Stimulated activated CD4-positive, alpha-beta T cell treated with anti-CD3 and anti-CD28 coated beads, TNF-alpha, amount 100 ng/mL, for 1 hour (primary cell): ENCODE measurements at places on chromosomes 1 and 21.

- no peak for DNase-seq
These were observed 7.2 kb downstream of the CD5L start for GRCh38 chr1:157834430-157834829.

- no peak for DNase-seq
These were observed 801 bp downstream of the TRAF5 start for GRCh38 chr1:211327346-211327921.

DNA sequence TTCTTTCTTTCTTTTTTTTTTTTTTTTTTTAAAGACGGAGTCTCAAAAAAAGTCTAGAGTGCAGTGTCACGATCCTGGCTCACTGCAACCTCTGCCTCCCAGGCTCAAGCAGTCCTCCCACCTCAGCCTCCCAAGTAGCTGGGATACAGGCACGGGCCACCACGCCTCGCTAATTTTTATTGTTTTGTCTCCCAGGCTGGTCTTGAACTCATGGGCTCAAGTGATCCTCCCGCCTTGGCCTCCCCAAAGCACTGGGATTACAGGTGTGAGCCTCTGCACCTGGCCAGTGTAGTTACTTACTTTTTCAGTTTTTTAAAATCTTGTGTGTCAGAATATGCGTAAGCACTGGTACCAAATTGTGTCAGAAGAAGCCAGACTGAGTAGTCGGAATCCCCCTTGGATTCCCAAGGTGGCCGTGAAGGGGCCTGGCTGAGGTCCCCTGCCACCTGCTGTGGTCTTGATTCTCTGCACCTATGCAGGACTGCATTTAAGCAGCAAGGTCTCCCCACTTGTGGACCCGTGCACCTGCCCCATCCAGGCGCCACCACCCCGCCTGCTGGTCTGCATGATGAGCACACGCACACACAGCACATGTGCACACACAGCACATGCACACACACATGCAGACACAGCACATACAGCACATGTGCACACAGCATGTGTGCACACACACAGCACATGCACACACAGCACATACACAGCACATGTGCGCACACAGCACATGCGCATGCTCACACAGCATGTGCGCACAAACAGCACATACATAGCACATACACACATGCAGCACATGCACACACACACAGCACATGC is 47.5 kb downstream of the PCNT start:
- no peak for DNase-seq

GRCh38 chr1:62318756-62319544 is at the start of gene KANK4:
KANK4 (minus strand) TSS chr1:62319434; CDS start chr1:62281564, 37,870 bp downstream.
- no peak for DNase-seq

DNA sequence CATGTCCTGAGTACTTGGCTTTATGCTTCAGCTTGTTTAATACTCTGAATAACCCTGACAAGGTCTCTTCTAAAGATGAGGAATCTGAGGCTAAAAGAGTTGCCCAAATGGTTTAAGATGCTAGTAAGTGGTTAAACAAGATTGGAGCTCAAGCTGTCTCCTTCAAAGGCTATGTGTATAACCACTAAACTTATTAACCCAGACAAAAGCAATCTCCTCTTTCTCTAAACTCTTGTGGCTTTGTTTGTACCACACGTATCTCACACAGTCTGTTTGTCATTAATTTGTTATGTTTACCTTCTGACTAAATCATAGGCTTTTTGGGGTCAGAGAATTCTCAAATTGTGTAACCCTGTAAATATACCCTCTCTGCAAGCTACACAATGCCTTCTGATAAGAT is 89.9 kb downstream of the HMCN1 start:
- DNase-seq, result no peak

- DNase-seq, result no peak
These were observed 1466.9 kb downstream of the KCNT2 start for GRCh38 chr1:195141294-195141693.

DNA sequence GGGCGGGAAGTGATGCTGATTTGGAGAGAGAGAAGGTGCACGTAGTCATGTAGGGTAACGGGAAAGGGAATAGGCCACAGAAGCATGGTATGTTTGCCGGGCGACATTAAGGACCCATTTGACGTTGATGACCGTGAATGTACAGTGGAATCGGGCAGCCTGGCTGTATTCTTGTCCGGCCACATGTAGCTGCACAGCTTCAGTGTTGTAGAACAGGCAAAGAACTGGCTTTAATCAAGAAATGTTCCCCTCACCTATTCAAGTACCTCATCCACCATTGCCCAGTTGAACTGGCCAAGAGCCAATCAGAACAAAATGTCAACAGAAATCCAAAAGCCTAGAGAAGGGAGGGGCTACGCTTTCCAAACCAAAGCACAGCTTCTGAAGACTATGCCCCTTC is 104.8 kb downstream of the DHRS3 start:
- DNase-seq, result no peak

- no peak for DNase-seq
These were observed 4.4 kb upstream of the GLRX2 start for GRCh38 chr1:193109619-193110018.

DNA sequence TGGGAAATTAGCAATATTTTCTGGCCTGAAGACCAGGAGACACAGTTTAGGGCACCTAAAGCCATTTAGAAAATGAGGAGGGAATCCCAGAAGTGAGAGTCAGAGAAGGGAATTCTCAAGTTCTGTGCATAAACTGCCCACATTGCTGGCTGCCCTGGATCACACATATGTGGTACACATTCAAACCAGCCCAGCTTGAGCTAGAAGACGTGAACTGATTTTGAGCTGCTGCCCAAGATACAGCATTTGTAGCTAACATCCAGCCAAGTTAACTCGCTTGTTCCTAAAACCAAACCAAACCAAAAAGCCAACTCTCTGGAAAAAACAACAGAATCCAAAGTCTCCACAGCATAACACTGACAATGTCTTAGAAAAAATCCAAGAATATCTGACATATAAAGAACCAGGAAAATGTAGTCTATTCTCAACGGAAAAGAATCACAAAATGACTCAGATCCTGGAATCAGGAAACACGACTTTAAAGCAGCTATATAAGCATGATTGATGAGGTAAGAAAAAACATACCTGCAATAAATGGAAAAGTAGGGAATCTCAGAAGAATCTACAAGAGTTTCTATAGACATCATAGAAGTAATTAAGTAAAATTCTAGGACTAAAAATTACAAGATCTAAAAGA is 18.2 kb upstream of the QSOX1 start:
- DNase-seq, result no peak

DNA sequence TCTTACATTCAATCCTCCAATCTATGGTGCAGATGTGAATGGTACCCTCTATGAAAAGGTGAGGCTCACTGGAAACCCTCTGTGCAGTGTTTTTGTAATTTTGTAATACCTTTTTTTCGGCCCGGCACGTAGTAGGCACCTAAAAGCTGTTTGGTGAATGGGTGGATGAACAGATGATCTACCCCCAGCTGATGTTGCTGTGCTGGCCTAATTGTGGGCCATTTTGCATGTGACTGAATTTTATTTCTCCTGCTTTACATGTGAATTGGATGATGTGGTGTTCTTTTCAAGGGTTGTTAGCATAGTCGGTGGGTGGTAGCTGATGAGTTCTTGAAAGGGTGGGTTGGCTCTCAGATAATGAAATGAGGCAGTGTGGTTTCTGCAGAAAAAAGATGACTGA is 10.4 kb downstream of the KDM4A start:
- DNase-seq, result no peak

DNA sequence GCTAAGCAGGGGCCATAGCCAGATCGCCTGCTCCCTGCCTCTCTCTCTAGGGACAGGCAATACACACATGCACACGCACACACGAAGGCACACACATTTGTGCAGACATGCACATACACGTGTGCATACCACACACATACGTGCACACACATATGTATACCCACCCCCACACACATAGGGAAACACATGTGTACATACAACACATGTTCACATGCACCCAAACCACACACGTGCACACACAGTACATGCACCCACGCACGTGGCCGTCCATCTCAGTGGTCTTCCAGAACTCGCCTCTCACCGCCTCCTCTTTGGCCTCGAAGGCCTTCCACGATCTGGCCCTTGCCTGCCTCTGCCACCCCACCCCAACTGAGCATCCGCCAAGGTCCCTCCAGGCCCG is 25.3 kb upstream of the PEX10 start:
- no peak for DNase-seq

- DNase-seq, result no peak
These were observed 76.6 kb downstream of the NDUFS5 start for GRCh38 chr1:39102537-39103327.

- no peak for DNase-seq
These were observed 10.7 kb downstream of the SPEN start for GRCh38 chr1:15858069-15858670.
